NCI-H1417 treated with DMSO at 0.1 percent for 48 hours (cell line): ENCODE measurements at places on chromosomes 2 and 18.

GRCh38 chr2:230924470-230925341 is at the start of gene GPR55:
GPR55 (minus strand) TSS chr2:230925242; CDS start chr2:230910962, 14,280 bp downstream.
- no peak for DNase-seq

- no peak for DNase-seq
Observed at GRCh38 chr2:149921911-149922616, 334.5 kb upstream of the MMADHC start.

- DNase-seq, result no peak
Observed at GRCh38 chr2:239636808-239637207, 236.0 kb upstream of the HDAC4 start.

- no peak for DNase-seq
Observed at GRCh38 chr2:85803704-85804425, 50.1 kb downstream of the ATOH8 start.

DNA sequence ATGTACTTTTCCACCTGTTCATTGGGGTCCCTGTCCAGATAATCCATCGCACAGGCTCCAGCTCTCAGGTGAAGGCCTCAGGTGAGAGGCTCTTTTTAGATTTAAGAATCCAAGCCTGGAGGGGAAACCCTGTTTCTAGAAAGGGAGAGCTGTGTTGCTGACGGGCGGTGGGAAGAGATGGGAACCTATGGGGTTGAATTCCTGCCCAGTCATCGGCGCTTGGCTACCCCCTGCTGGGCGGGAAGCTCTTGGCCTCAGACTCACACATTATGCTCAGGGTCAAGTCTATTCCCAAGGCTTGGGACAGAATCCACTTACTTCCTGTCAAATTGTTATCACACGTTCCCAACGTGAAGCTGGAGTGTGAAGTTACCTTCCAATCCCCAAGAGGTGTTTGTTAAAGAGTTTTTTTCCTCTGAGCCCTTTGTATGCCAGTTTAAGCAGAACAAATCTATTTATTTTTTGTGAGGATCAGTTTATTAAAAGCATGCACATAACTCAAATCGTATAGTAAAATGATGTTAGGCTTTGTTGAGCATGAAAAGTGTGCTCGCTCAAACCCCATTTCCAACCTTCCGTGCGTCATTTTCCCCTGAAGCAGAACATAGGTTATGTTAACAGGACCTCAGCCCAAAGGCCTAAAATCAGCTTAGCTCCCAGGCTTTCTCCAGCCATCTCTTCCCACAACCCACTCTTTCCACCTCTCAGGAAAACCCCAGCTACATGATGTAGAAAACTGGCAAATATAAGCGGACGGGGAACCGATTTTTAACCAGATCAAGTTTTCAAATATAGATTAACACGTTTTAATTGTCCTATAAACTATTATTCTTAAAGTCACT is 181.7 kb upstream of the ETAA1 start:
- DNase-seq, result no peak

GRCh38 chr2:134305109-134305491 is 51.2 kb downstream of the MGAT5 start:
- no peak for DNase-seq

GRCh38 chr18:11512096-11513025 is 97.0 kb upstream of the SLC35G4 start:
- DNase-seq, result no peak

DNA sequence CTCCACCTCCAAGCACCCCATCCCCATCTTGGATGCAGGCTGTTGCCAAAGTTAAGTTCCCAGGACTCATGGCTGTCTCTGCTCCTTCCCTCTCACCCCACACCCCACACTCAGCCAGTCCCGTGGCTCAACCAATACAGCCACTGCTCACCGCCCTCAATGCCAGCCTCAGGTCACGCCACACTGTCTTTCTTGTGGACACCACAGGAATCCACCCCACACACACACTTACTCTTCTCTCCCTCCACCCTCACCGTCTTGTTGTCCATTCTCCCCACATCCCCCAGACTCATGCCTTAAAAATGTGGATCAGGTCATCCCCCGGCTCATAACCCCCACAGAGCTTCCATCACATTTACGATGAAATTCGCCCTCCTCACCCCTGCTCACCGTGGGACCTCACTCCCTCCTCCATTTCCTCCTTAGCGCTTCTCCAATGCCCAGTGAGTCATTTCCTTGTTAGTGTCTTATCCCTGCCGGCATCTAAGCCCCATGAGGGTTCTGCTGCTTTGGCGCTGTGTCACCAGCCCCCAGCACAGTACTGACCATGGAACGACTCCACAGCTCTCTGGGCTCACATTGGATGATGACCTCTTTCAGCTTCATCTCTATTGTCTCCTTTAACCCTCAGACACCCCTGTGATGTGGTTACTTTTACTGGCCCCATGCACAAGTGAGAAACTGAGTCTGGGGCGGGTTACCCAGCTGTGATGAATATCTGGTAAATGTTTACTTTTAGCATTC is 13.8 kb downstream of the MLPH start:
- DNase-seq, result no peak

GRCh38 chr2:119545754-119546446 is 1.7 kb downstream of the CFAP221 start:
- no peak for DNase-seq

DNA sequence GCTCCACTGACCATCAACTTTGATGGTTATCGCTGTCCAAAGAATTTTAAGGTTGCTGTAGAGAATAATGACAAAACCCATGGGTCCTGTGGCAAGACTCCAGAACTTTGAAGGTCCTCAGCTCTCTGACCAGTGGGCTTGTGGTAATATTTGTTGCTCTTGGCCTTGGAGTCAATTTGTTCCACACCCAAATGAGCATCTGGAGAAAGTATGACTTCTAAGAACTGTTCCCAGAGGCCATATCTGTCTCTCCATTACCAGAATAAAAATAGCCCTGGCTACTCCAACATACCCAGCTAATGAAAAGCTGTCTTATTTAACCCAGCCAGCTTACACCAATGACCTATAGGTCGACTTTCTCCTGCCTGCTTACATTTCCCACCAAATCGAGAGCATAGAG is 466.4 kb downstream of the MEIS1 start:
- no peak for DNase-seq

GRCh38 chr2:59176737-59177136 is 935.6 kb upstream of the FANCL start:
- no peak for DNase-seq

GRCh38 chr2:214676421-214677089 is 132.9 kb downstream of the BARD1 start:
- no peak for DNase-seq

DNA sequence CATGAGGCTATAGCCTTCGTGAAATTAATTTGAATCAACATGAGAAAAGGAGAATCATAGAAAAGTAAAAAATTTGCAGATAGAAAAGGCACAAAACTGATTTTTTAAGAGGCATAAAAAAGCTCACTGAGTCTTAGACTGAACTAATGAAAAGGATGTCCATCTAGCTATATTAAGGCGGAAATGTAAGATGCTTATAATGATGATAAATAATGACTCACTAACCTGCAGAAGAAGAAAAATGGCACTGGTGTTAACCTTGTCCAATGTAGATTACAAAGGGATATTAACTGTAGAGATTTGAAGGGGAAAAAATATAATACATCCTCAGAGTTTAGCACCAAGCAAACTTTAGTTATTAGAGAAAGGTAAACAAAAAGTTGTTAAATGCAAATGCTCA is 1098.0 kb upstream of the DDX18 start:
- DNase-seq, result no peak

GRCh38 chr2:126187668-126188067 is 468.3 kb upstream of the GYPC start:
- no peak for DNase-seq

- no peak for DNase-seq
Observed at GRCh38 chr2:9256570-9257043, 50.0 kb downstream of the ASAP2 start.

DNA sequence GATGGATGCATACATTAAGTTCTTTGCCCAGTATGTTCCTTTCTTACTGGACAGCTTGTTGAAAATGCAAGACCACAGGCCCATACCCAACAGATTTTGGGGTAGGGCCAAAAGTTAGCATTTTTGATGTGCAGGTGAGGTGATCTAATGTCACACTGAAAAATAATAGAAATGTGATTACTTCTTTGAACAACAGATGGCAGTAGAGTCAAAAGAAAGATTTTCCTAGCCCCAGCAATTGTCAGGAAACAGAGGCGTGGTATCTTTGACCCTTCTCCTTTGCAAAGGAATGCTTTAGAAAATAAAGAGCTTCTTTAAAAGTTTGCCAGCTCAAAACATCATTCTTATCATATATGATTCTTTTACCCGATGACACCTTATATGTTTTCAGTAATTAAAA is 343.6 kb upstream of the SYT4 start:
- peak; percentile 2 for DNase-seq

DNA sequence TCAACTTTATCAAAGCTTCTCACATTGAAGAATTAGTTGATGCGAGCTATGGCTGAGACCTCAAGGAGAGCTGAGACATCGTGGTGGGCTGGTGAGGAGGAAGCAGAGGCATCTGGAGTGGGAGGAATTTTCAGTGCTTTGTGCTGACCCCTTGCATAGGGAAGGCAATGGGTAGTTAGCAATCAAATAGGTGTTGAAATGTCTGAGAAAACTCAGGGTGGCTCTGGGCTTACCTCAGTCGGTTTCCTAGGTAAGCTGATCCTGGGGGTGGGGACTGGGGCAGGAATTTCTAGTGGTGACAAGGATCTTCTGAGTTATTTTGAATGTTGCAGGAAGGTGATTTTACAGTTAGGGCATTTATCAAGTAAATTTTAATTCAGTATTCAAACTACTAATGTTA is 20.7 kb upstream of the DPP10 start:
- DNase-seq, result no peak

DNA sequence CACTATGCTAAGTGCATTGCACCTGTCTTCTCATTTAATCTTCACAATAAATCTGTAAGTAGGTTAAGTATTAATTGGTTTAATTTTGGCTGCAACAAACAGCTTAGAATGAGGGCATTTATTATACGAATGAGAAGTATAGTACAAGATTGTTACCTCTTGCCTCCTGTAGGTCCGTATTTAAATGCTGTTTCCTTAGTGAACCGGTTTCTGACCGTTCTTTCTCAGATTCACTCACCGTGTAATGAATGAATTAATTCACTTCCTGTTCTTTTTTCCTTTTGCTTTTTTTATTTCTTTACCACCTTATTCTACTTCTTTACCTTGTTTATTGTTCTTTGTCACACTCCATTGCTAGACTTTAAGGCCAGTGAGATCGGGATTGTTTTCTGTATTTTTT is 153.8 kb upstream of the RASGRP3 start:
- DNase-seq, result no peak

- peak; percentile 55 for DNase-seq
Observed at GRCh38 chr18:72630991-72631390, 86.8 kb upstream of the CBLN2 start.

DNA sequence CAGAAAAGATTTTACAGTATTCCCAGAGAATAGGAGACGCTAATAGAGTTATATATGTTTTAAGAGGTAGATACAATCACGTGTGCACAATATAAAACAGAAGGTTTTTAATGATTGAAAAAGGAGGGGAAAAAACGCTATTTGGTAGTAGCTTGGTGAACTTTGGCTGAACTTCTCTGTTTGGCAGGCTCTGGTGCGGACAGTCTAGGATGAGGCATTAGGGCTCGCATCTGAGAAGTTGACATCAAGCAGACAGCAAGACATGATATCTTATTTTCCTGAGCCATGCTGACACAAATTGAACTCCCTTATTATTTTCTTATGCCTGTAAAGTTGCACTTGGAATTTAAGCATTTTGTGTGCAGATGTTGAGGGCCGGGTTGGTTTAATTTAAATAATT is 176.6 kb downstream of the EN1 start:
- DNase-seq, result no peak

GRCh38 chr18:32351032-32351431 is 119.7 kb downstream of the GAREM1 start:
- DNase-seq, result no peak

GRCh38 chr18:24584813-24585212 is 124.4 kb downstream of the HRH4 start:
- DNase-seq, result no peak

GRCh38 chr18:78561757-78562510 is 417.7 kb upstream of the SALL3 start:
- DNase-seq, result no peak

DNA sequence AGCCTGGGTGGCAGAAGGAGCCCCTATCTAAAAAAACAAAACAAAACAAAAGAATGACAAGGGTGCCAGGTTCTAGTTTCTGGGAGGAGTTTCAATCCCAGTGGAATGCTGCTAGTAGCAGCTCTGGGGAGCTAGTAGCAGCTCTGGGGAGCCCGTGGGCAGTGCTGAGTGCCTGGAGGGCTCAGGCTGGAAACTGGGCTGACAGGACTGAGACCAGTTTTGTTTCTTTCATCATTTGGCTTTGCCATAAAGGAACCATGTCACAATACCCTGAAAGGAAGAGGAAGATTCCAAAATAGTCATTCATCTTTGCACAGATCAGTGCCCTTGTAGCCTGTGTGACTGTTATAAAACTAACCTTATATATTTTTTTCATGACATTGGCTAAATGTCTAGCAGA is 10.6 kb downstream of the MFSD6 start:
- no peak for DNase-seq

DNA sequence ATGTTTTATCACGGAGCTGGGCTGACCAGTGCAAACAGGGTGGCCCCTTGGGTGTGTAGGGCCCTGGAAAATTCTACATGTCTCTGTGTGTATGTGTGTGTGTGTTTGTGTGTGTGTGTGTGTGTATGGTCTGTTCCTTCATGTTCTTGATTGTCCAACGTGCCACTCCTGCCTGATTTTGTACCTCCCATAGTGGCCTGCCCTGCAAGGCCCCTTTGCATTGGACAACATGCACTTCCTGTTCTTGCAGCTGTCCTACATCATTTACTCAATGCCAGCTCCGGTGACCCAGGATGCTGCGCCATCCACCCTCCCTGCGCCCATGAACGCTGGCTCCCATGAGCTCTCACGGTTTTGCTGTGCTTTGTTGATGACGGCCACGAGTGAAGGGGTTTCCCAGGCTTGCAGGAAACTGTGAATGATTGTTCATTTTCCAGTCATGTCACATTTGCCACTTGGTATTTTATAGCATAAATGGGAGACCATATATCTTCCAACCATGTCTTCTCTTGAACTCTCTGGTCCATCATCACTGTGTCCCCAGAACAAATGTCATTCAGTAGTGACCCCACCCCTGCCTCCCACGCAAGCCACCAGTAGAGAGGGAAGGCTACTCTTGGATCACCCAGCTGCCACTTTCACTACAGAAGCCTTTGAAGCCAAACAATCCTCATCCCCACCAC is 69.7 kb upstream of the NCK2 start:
- DNase-seq, result no peak

DNA sequence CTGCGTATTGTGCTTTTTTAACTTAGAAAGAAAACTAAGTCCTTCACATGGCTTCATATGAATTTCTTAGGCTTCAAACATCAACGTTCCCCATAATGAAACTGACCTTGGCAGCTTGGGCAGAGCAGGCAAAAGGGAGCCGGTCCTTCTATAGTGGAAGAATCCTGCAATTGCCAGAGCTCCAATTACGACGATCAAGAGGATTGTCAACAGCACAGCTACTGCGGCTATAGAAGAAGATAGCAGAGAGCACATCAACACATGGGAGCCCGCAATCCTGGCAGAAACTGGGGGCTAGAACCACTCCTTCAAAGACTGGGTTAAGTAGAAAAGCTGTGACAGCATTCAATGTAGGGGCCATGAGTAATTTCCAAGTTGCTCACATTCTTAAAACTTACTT is 69.8 kb downstream of the DHRS9 start:
- DNase-seq, result no peak

GRCh38 chr2:19035238-19035637 is 323.2 kb downstream of the OSR1 start:
- DNase-seq, result no peak
